Effector memory CD4-positive, alpha-beta T cell (primary cell): ENCODE measurements at places on chromosomes 4 and X.

DNA sequence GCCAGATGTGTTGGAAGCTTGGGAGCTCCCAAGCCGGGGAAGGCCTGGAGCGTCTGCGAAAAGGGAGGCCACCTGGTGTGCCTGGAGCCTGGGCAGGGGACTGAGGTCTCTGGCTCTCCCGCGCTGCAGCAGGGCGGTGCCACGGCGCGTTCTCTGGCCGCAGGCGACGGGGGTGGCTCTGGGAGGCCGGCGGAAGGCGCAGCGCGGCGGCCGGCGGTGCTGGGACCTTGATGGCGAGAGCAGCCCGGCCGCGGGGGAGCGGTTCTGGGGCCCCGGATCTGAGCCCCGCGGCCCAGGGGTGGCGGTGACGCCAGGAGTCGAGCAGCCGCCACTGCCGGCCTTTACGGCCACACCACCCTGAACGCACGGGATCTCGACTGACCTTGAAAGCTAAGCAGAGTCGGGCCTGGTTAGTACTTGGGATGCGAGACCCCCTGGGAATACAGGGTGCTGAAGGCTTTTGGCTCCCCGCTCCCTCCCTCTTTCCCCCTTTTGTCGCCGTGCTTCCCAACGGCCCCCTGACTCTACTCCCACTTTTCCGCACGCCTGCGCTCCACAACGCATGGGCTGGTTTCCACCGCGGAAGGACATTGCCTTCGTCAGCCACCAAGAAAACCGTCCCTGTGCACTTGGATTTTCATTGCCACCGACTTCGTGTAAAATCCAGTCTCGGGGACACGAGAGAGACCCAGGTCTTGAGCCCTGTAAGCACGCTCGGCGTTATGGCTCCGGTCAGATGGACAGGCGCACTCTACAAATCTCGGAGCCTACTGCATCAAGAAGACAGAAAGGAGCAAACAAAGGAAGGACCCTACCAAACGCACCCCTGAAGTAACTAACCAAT lies 9.5 kb downstream of the FRG2 start:
- no peaks in the 10 kb centered on the region for H3K36me3 ChIP-seq
- no peak overlapping the region for H3K27ac ChIP-seq
- DNase-seq, result no peak
- peaks cover 20% of the 10 kb centered on the region for H3K27me3 ChIP-seq

- H3K4me3 ChIP-seq, result no peak overlapping the region
- no peak for DNase-seq
- H3K27me3 ChIP-seq, result no peaks in the 10 kb centered on the region
These were observed 40.0 kb downstream of the ERVMER34-1 start for GRCh38 chr4:52711272-52711671.

DNA sequence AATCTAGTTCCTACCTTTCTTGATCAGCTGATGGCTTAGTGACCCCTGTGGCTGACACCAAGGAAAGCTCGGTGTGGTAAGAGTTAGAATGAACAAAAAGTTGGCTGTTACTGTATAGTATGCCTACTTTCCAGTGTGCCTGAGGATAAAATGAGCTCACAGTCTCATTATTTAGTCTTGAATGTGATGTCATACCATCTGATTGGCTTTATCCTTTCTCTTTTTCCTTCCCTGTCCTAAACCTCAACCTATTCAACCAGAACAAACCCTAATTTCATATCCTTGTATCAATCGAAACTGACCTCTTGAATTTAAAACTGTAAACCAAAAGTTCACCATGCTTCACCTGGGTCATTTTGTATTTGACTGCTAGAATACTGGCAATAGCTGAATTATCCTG lies 156.4 kb downstream of the PPARGC1A start:
- no peaks in the 10 kb centered on the region for H3K27me3 ChIP-seq
- no peaks in the 10 kb centered on the region for H3K4me1 ChIP-seq
- no peak overlapping the region for H3K4me3 ChIP-seq
- no peak for DNase-seq

DNA sequence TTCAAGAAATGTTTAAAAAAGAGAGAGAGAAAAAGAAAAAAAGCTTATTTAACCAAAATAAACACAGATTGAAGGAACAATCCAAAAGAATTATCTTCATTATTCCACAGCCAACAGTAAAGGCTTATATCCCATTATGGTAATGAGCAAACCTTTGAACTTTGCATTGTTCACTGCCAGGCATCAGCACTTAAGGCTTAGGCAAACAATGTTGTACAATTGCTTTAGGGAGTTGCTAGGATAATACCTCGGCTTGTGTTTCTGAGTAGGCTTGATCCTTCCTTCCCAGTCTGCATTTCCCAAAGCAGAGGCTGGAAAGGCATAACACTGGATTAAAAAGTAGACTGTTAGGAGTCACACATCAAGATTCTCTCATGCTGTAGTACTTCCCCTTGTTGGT lies 352.7 kb upstream of the IGFBP7 start:
- no peaks in the 10 kb centered on the region for H3K36me3 ChIP-seq
- no peak overlapping the region for H3K27ac ChIP-seq
- no peaks in the 10 kb centered on the region for H3K4me1 ChIP-seq
- no peaks in the 10 kb centered on the region for H3K27me3 ChIP-seq
- H3K4me3 ChIP-seq, result no peak overlapping the region

- DNase-seq, result no peak
- H3K36me3 ChIP-seq, result no peaks in the 10 kb centered on the region
- H3K27me3 ChIP-seq, result no peaks in the 10 kb centered on the region
- H3K4me1 ChIP-seq, result no peaks in the 10 kb centered on the region
- no peak overlapping the region for H3K27ac ChIP-seq
These were observed 184.0 kb upstream of the FSTL5 start for GRCh38 chr4:162347842-162348213.

DNA sequence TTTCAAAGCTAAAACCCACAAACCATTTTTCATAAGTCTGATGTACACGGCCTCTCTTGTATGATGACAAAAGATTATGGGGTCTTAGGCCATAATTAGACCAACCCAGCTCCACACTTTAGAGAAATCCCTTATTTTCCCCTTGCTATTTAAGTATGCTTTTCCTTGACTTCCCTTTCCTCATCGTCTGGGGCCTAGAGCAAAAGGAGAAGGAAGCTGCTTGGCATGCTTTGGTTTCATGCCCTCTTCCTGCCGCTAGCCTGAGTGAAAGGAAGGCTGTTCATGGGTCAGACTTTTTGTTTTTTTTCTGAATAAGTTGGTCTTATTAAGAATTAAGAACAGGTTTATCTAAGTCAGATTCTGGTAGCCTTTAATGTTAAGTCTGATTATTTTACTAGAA lies 10.6 kb upstream of the RASGEF1B start:
- H3K27ac ChIP-seq, result no peak overlapping the region
- H3K27me3 ChIP-seq, result no peaks in the 10 kb centered on the region
- DNase-seq, result no peak
